Naive thymus-derived CD4-positive, alpha-beta T cell (primary cell): ENCODE measurements at places on chromosomes 12 and 14.

DNA sequence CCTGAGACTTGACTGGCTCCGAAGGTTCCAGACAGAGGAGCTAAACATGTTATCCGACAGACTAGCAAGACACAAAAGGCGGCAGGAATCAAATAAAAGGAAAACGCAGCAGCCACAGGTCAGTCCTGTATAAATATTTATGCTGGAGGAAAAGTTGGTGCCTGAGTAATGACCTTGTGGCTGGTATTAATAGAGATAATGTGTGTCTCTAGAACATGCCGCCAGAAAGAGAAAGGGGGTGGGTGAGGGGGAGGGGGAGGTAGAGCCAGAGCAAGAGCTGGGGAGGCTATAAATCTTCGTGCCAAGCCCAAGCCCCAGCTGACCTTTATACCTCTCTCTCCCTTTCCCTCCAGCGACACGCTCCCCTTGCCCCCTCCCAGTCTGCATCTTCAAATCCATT lies 590.4 kb downstream of the MED13L start:
- H3K27ac ChIP-seq: no peak overlapping the region
- H3K27me3 ChIP-seq: no peaks in the 10 kb centered on the region
- DNase-seq: no peak
- H3K4me1 ChIP-seq: no peaks in the 10 kb centered on the region

- H3K4me3 ChIP-seq: no peak overlapping the region
- H3K4me1 ChIP-seq: no peaks in the 10 kb centered on the region
- H3K27ac ChIP-seq: no peak overlapping the region
- no peaks in the 10 kb centered on the region for H3K36me3 ChIP-seq
Measured at GRCh38 chr14:68231898-68232297, 412.3 kb downstream of the RAD51B start.

- no peak overlapping the region for H3K27ac ChIP-seq
- no peaks in the 10 kb centered on the region for H3K36me3 ChIP-seq
- no peak overlapping the region for H3K4me3 ChIP-seq
- H3K4me1 ChIP-seq: no peaks in the 10 kb centered on the region
- no peak for DNase-seq
Measured at GRCh38 chr14:94768521-94769390, 1.2 kb downstream of the GSC start.

GRCh38 chr12:56143217-56143616 lies 9.2 kb upstream of the MYL6B start:
- H3K27me3 ChIP-seq: no peaks in the 10 kb centered on the region
- H3K27ac ChIP-seq: peak overlapping the region; percentile 37
- H3K36me3 ChIP-seq: peaks cover 46% of the 10 kb centered on the region
- no peak for DNase-seq
- no peak overlapping the region for H3K4me3 ChIP-seq

- H3K27ac ChIP-seq: no peak overlapping the region
- no peak overlapping the region for H3K4me3 ChIP-seq
- H3K27me3 ChIP-seq: no peaks in the 10 kb centered on the region
- DNase-seq: no peak
Measured at GRCh38 chr14:33040372-33041140, 101.9 kb downstream of the NPAS3 start.
